NCI-H69 (cell line): ENCODE measurements at places on chromosomes 4 and X.

- no peak for DNase-seq
These were observed 237.9 kb downstream of the KCTD8 start for GRCh38 chr4:44210750-44211149.

- no peak for DNase-seq
These were observed 2268.3 kb downstream of the ARAP2 start for GRCh38 chr4:33975995-33976394.

DNA sequence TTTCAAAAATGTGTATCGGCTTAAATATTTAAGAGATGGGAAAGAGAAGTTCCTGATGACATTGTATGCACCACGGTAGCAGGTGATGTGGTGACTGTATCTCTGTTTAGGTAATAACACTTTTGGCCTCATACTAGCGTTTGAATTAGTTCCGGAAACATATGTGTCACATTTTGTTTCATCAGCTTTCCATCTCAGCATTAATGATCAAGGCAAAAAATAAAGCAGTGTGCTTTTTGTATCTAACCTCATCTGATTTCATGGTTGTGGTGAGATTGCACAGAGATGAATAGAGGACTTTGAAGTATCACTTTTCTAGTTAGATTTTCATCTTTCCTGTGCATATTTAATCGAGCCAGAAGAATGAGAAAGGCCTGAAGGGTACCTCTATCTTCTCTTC is 206.4 kb upstream of the SPRY1 start:
- no peak for DNase-seq

DNA sequence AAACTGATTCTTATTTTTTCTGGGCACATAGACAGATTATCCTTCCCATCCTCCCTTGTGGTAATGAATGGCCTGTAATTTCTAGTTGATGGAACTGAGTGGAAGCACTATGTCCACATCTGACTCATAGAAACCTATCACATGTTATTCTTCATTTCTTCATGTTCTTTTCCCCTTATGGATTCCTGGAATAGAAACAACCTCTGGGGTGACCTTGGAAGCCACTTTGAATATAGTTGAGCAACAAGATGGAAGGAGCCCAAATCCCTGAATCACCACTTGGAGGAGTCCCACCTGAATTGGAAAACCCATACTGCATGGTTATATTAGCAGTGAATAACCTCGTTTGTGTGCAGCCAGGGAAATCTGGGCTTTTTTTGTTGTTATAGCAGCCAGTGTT is 137.8 kb downstream of the MID1IP1 start:
- no peak for DNase-seq

DNA sequence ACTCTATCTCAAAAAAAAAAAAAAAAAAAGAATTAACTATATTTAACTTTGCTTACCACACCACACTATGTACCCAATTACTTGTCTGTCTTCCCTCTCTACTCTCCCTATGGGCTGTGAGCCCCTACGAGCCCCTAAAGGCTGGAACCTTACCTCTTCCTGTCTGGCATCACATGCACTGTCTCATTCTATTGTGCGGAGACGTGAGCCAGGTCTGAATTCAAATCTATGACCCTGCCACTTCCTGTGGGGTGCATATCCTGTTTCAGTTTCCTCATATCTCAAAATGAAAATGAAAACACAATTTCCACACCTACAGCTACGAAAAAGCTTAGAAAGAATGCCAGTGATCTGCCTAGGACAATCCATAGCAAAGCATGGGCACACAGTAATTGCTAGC is 42.9 kb upstream of the HS3ST1 start:
- DNase-seq = peak; percentile 1

DNA sequence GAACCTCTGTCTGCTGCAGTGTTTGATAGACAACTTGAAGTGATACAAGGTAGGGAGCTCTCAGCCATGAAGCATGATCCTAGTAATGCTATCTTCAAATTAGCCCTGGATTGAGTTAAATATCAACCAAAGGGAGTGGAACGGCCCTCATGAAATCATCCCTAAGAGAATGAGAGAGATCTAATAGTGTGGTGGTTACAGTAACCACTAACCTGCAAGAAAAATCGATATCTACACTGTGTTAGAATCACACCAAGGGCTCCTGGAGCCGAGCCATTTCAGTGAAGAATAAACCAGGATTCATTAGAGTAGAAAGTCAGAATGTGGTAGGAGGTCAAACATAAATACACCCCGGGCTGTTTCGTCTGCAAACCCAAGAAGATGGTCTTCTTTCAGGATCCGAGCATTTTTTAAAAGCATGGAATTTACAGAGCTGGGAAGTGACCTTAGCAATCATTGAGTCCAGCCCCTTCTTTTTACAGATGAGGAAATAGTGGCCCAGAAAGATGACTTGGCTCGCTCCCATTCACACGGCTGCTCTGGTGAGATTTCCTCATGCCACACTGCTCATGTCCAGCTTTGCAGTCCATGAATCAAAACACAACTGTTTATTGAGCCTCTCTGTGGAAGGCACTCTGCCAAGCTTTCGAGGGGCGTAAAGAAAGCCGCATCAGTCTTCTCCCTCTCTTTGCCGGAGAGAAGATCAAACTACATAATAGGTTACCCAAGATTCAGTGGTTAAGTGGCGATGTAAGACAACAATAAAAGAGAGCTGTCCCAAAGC is 5.5 kb upstream of the DCTD start:
- DNase-seq = no peak

- no peak for DNase-seq
These were observed 11.5 kb downstream of the CTAG1A start for GRCh38 chrX:154596290-154596929.

GRCh38 chrX:131942034-131942433 is 81.1 kb upstream of the STK26 start:
- no peak for DNase-seq

GRCh38 chrX:2627272-2627867 is 63.7 kb upstream of the CD99 start:
- DNase-seq = no peak

- DNase-seq = no peak
These were observed 382.7 kb upstream of the GALNTL6 start for GRCh38 chr4:171430495-171430894.

DNA sequence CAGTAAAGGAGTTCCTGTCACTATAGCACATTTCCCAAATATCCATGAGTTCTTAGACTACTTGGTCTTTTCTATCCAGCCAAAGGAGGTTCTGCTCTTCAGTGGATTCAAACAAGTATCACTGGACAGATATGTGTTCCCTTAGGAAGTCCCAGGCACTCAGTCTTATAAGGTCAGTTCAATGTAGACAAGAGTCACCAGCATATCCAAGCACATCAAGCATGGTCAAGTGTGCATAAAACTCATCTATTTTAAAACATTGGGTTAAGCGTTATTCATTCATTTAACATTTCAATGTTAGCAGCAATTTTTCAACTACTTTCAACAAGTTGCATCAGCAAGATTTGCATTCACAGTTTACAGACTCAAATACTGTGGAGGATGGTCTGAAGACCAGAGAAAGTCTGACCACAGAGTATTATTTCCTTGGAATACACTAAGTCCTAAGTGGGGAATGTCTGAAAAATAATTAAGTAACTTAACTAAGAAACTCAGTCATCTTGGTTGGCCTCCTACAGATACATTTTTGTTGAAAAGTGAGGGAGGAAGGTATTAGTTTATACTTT is 630.5 kb upstream of the IGFBP7 start:
- DNase-seq = no peak

DNA sequence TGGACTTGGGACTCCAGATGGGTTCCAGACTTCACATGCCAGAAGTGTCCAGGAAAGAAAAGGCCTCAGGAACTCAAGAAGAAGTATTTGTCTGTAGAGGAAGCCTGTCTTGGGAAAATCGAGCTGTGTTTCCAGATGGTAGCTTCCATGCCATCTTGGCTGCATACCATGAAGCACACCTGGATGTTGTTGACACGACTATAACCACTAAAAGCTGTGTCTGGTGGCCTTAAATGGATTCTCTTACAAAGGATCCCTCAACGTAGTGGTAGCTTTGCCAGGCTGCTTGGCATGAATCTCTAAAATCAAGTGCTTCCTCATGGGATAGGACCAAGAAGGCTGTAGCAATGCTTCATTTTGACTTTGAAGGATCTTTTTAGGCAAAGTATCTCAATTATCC is 313.4 kb upstream of the BOD1L1 start:
- DNase-seq = no peak

DNA sequence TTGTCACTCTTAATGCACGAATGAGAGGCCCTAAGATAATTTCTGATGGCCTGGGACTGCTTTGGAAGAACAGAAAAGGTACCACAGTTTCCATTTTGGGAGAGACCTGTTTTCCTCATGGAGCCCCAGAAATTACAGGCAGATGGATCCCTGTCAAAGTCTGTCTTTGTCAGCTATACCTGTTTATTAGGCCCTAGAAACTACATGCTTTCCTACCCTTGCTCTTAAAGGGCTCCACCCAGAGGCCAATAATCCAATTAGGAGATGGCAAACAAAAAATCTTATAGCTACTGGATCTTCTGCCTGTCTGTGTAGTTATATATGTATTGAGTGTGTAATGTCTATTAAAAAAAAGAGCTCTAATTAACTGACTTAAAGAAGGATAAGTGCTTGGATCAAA is 141.3 kb downstream of the NR3C2 start:
- no peak for DNase-seq

- no peak for DNase-seq
These were observed 327.1 kb downstream of the GLUD2 start for GRCh38 chrX:121374471-121374870.

- no peak for DNase-seq
These were observed 105.4 kb downstream of the TMEM144 start for GRCh38 chr4:158315706-158316105.

DNA sequence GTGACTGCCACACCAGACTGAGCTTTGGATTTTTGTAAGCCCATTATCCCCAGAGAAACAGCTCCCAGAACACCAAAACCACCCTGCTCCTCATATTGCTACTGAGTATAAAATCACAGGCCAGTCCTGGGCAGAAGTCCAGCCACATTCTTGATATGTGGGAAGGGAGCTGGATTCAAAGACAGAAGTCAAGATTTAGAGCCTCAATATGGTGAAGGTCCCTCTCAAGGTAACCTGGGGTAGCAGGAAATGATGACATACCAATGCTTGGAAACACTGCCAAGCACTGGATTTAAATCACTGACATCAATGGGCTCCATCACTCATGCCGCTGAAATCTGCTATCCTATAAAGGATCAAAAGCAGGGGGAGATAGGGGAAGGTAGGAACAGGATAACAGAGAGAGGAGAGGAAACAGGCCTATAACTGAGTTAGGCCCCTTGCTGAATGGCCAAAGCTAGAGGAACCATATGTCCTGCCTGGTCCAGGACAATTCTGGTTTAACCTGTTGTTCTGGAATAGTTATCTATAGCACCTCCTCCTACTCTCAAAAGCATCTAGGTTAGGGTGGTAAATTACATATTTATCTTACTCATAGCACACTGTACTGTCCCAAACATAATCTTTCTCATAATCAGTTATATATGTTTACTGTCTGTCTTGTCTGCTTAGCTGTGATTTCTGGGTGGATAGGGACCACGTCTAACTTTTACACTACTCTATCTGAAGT is 83.7 kb upstream of the NHS start:
- DNase-seq = no peak

DNA sequence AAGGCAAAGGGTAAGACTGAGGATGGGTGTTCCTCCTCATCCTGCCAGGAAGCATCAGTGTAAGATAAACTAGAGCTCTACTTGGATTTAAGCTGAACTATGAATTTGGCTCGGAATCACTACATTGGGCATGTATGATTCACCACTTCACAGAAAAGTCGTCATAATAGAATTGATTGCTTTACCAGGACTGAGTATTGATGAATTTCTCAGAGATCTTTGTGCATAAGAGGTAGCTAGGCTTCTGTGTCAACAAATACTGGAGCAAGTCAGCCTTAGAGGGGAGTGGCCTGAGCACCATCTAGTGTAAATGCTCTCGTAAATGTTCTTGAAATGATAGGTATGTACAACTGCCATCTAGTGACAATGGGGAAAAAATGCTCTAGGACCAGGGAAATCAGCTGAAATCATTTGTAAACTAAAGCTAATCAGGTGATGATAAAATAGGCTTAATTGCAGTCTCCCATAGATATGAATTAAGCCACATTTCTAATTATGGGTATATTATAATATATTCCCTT is 309.5 kb upstream of the FMR1 start:
- DNase-seq = no peak

DNA sequence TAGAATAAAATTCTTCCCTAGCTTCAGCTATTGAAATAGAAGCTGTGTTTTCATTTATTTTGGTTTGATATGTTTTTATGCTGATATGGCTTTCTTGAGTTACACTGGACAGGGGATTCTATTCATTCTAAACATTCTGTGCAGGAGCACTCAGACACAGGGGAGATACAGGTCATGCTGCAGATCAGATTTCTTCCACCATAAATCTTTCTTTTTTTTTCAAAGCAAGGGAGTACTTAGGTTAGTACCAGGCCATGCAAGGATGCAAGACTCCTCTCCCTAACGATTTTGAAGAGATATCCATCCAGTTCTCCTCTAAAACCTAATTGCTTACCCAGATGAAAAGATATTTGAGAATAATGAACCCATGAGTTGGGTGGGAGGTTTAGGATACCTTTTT is 21.4 kb downstream of the ETDC start:
- peak; percentile 28 for DNase-seq

DNA sequence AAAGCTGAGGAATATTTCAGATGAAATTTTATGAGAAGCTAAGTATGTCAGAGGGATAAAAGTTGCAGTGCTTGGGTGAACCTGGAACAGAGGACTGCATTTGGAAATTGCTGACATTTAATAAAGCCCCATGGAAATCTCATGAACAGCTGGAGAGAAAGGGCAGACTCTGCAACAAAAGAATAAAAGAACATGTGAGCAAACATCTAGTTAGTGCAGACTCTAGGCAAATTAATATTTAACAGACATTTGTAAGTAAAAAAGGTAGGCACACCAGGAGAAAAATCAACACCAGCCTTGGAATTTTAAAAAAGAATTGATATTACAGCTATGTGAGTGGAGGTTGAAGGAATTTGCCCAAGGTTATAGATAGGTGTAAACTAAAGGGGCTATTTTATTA is 114.6 kb upstream of the PUDP start:
- DNase-seq = peak; percentile 3

DNA sequence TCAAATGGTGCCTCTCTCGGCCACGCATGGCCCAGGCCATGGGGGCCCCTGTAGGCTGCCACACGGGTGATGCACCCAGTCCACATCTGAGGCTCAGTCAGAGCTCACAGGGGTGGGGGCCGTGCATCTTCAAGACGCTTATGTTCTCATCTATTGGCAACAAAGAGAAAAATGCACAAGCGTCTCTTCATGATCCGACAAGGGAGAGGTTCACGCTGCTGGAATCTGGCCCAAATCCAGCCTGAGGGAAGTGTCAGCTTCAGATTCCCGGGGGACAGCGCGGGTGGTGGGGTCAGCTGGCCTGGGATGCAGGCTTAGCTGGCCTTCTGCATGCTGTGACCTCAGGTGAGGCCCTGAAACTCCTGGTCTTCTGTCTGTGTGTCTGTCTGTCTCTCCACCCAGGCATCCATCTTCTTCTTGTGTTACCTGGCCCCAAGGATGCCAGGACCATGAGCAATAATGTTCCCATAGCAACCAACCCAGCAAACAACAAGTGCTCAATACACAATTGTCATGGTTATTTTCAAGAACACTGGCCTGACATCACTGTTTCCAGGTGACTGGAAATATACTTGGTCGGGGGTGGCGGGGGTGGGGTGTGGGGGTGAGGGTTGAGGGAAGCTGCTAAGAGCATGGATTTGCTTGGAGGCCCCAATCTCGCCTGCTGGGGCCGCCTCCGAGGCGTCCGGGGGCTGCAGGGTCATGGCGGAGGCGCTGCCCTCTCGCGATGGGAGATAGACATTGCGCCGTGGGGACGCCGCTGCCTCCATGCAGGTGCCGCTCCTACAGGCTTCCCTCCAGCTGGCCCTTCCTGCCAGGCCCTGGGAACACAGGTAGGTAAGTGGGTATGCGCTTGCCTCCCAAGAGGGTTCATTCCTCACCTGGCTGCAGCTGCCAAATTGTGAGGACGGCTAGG is 48.3 kb downstream of the ABLIM2 start:
- no peak for DNase-seq
